ENCODE measurements at places on chromosomes 7 and 10.
A peak's percentile ranks its signal among the peaks of the same experiment; 100 is the strongest.

GRCh38 chr10:118596426-118597124 lies 1.1 kb upstream of the PRLHR start:
- no peak for DNase-seq

DNA sequence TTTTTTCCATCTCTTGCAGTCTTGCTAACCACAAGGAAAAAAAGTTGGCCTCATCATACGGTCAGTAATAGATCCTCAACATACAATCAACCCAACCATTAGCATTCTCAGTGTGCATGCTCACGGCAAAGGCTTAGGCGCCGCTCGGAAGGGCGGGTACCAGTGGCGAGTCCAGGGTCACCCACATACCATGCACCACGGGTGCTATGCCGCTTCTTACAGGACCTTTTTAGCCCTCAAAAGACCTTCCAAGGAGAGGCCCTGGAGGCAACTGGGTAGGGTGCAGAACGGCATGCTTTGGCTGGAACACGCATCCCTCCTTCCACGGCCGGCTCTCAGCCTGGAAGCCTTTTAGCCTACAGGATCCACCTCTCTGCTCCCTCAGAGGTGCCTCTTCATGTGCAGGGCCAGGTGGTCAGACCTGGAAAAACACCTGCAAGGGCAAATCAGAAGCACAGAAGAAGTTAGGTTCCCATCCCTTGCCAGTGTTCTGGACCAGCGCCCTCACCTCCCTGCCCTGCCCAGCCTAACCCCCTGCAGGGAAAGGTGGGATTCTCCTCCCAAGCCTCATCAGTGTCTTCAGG lies 5.8 kb downstream of the KLF6 start:
- DNase-seq, result peak; percentile 51

- DNase-seq, result peak; percentile 7
Measured at GRCh38 chr10:131833013-131833412, 67.8 kb upstream of the PPP2R2D start.

GRCh38 chr10:128812000-128812399 lies 655.0 kb upstream of the MGMT start:
- no peak for DNase-seq

GRCh38 chr10:112559349-112559748 lies 112.3 kb downstream of the VTI1A start:
- no peak for DNase-seq

DNA sequence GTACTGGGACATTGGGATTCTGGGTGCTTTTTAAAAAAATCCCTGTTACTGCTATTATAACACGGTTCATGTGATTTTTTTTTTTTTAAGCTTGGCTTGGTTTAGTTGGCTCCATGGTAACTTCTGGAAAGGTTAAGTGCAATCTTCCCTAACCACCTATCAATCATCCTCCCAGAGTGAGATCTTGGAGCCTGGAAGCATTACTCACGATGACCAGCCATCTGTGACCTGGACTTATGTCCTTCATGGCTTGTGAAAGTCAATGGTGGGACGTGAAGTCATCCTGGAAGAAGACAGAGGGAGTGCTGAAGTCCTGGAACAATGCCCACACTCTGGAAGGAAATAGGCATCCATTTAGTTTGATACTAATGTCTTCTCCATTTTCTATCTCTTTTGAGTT lies 135.5 kb upstream of the FRMD4A start:
- DNase-seq, result peak; percentile 43

DNA sequence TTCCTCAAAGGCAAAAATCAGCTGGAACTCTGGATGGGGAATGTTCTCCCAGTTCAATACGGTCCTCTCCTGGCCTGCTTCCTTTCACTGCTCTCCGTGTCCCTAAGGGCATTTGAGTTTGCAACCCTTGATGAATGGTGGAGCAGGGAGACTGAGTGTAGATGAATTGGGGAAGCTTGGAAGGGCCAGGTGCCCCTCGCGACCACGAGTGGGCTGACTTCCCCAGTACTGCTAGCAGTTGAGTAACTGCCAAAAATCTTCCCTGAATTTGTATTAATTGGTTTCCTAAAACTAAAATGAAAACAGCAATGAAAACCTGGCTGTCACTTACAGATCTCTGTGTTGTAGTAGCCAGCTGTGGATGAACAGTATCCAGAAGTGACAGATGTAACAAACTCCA lies 13.6 kb downstream of the IRF5 start:
- DNase-seq, result no peak

DNA sequence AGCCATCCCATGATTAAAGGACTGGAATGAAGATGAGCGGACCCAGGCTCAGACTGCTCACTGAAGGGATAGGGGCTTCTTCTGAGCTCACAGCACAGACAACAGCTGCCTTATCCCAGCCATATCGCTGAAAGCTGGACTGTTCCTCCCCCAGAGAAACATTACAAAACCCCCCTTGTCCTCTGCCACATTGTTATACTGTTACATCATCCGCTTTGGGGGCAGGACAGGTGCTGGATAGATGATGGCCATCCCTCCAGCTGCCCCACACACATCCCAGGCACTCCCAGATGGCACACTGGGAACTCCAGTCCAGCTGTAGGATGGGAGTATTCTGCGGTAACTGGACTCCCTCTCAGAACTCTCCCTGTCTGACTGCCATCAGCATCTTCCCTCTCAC lies 58.7 kb upstream of the BTRC start:
- DNase-seq, result no peak

DNA sequence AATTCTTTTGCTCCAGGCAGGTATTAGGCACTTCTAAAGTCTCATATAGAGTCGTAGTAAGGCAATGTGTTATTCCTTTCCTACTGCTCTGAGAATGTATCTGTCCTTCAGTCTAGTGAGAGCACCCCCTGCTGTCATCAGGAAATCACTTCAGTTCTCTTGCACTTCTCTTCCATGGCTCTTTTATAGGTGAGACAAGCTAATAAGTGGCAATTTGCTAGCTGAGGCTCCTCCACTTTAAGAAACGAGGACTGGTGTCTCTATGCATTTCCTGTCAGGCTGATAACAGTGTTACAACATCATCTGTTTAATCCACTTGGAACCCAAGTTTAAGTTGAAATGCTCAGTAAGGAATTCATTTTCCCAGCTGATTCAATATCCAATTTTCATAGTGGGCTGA lies 350.6 kb downstream of the TFEC start:
- peak; percentile 49 for DNase-seq

DNA sequence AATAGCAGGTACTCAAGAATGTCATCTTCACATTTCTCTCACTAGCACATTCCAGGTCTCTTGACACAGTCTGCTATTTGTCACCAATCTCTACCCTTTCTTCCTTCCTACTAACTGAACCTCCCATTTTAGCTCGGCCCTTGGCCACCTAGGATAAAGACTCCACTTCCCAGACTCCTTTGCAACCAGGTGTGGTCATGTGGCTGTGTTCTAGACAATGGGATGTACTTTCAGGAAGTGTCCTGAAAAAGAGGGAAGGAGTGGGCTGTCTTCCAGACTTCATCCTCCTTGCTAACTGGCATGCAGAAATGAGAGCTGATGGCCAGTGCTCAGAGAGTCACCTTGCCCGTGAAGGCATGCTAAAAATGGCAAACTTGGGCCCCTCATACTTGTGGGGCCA lies 139.2 kb downstream of the AMPH start:
- DNase-seq, result no peak

GRCh38 chr10:111410740-111411139 lies 333.9 kb downstream of the ADRA2A start:
- no peak for DNase-seq

DNA sequence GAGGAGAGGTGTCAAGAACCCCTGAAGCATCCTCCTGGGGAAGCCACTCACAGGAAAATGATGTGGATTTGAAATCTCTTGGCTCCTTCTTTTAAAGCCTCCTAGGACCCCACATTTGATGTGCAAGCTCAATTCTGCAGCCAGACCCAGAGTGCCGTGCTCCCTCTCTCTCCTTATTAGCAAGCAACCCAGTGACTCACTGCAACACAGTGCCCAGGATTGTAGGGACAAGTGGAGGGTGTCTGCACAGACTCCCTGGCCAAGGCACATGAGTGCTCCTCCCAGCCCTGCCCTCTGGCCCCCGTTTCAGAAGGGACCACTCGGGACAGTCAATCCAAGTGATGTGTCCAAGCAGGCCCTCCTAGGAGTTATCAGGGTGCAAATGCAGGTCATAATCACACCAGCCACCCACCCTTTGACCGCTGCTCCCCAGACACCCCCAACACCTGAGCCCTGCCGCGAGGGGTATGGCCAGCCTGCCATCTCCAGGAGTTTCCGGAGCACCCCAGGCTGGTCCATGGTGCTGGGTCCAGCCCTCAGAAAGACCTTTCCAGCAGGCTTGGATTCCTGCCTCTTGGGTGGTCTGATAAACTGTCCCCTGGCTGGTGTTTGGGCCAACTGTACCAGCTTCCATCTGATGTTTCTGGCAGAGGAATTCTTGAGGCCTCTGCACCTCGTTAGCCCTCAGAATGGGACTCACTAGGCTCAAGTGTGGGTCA lies 54.5 kb upstream of the CXCL12 start:
- no peak for DNase-seq

Measured in brain microvascular endothelial cell (primary cell).